AG10803 (cell line): ENCODE measurements at places on chromosomes 3 and 15.

DNA sequence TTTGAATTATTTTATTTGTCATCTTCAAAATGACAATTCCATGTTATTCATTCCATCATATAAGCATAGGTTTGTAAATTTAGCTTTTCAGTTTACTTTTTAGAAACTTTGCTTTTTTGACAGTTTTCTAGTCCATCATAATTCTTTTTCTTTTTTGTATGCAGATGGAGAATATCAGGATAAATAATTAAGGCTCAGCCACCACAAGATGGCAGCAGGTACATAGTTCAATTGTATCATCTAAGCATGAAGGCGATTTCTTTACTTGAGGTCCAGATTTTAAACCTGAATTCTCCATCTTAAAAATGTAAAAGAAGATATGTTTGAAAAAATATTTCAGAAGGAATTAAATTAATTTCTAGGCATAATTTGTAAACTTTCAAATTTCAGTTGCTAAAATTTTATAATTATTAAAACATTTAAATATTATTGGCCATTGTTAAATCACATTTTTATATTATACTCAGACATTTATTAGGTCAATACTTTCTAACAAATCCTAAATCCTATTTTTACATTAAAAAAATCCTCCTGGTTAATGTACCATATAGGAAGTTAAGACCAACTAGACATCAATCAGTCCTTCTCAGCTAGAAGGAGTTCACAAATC lies 15.1 kb downstream of the PLSCR5 start:
- DNase-seq = peak; percentile 54

- DNase-seq = no peak
These were observed 33.4 kb upstream of the RAB6B start for GRCh38 chr3:133928903-133929607.

- DNase-seq = no peak
These were observed 3.5 kb upstream of the GPR87 start for GRCh38 chr3:151320131-151320530.

GRCh38 chr15:29678504-29679034 lies 143.7 kb downstream of the TJP1 start:
- no peak for DNase-seq

DNA sequence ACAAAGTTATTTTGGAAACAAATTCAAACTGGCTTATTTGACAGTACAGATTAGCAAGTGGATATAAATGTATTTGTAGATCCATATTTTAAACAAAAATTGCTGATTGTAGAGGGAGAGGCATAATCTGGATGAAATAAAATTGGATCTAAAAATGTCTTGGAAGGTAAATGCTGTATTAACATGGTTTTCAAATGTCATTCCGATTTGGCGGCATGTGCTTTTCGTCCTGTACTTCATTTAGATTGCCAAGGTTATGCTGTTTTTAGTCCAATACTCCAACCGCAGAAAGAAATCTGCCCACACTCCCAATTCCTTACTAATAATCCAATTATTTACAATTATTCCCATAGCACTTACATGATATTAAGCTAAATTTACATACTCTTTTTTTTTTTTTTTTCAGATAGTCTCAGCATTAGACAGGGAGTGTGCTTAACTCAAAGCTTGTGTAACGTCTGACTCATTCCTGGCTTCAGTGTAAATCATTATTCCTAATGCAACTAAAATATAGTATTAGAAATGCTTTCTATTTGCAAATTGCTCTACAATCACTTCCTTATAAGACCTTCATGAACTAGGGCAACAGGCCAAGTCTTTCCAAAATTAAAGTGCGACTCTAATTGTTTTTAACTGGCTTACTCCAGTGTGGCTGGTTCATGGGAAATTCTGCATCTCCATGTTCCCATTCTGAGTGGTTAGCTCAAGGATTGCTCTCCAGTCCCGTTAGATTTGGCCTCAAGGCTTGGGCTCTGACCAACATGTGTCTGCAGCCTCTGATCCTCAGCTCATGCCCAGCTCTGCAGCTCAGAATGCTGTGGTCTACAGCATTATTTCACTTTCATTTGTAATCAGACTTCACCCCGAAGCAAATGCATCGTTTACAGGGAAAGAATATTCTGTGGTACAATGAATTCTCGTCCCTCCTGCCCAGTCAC lies 103.9 kb downstream of the FBN1 start:
- peak; percentile 91 for DNase-seq

GRCh38 chr3:32403663-32404062 lies 12.0 kb downstream of the CMTM7 start:
- DNase-seq = no peak

- peak; percentile 54 for DNase-seq
These were observed 21.9 kb downstream of the FEM1B start for GRCh38 chr15:68299436-68299835.

GRCh38 chr3:48563382-48563918 lies at the start of gene UCN2:
Gene UCN2, minus strand, starts transcription at chr3:48563781. Its CDS starts 657 bp downstream, at chr3:48563124.
- peak; percentile 32 for DNase-seq

DNA sequence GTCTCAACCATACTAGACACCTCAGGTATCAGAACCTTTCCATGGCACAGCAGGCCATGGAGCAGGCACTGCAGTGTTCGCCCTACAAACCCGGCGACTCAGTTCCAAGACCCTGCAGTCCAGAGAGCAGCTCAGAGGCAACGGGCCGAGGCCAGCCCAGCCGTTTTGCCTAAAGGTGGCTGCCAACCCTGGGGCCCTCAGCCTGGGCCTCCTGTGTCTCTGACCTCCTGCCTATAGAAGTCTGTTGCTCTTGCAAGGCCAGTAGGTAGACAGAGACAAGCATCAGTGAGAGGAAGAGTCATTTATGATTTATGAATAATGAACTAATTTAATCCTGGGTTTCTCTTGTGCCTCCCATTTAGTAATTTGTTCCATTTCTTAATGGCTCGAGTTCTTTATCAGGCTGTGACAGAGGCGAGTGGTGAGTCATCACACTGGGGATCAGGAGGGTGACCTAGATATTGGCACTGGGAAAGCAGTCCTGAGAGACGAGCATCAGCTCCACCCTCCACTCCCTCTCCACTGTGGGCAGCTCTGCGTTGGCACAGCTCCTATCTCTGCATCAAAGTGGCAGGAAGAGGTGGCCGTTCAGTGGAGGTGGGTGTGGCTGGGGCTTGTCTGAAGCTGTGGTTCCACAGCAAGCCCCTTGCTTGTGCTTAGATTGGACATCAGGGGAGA lies 79.8 kb downstream of the ABHD5 start:
- peak; percentile 32 for DNase-seq

DNA sequence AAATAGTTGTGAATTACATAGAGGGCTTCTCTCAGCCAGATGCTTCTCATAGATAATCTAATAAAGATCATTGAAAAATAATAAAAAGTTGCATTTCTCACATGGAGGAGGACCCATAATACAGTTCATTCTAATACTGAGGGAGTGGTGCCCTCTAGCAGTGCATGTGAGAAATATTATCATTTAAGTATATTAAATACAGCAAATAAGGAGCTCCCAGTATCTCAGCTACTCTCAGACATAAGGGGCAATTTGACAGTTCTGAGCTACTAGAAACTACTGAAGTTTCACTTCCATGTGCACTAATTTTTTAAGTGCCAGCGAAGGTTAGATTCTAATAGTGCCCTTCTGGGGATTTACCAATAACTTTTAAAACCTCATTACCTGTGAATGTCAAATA lies 188.3 kb downstream of the IL5RA start:
- DNase-seq = no peak

- DNase-seq = peak; percentile 83
These were observed 415.7 kb upstream of the THBS1 start for GRCh38 chr15:39165020-39165706.

GRCh38 chr3:160929595-160929994 lies 173.6 kb downstream of the PPM1L start:
- DNase-seq = peak; percentile 12

GRCh38 chr15:38991126-38991525 lies 426.5 kb upstream of the RASGRP1 start:
- DNase-seq = peak; percentile 82

- peak; percentile 72 for DNase-seq
These were observed 41.5 kb downstream of the ADGRG7 start for GRCh38 chr3:100650651-100651619.

DNA sequence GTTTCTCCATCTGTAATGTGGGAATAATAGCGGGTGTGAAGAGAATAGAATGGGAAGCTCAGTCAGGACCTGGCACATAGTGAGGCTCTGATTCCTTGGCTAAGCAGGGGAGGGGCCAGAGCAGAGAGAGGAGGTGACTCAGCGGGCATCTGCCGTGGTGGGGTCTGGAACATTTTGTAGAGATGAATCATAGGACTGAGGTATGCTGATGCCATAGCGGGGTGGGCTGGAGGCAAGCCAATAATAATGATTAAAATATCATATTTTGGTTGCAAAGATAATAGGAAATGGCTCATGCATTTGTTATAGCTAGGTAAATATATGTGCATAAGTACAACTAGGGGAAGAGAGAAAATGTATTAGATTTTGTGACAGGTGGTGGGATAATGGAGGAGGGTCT lies 11.2 kb downstream of the TGM4 start:
- peak; percentile 88 for DNase-seq

DNA sequence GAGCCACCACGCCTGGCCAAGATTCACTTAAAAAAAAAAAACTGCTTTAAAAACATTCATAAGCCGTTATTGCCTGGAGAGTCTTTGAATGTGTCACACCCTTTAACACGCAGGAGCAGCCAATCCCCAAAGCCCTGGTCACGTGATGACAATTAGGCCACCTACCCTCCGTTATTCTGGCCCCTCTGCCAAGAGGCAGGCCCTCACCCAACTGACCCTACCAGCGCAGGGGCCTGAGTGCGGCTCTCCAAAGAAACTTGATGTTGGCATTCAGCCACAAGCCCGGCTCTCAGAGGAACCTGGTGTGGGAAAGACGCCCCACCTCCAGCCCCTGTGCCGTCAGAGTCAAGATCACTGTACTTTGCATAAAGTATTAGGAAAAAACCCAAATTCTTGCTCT lies 11.6 kb upstream of the MUC4 start:
- DNase-seq = no peak

- peak; percentile 75 for DNase-seq
These were observed 56.4 kb upstream of the ARRDC4 start for GRCh38 chr15:97903971-97904572.

DNA sequence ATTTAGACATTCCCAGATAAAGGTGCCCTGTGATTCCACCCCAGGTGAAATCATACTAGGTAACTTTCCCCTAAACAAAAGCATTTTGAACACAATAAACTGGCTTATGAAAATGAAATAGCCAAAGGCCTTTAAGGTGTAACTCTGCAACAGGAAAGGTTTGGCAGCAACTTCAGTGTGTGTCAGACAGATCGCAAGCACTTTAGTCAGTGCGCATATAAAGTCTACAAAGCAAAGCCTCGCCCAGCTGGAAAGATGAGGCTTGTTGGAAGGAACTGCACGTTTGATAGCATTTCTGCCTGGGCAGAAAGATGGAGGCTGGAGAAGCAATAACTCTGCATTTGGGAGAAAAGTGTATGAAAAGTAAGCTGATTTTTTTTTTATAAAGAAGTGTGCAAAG lies 57.9 kb downstream of the PRICKLE2 start:
- DNase-seq = no peak

DNA sequence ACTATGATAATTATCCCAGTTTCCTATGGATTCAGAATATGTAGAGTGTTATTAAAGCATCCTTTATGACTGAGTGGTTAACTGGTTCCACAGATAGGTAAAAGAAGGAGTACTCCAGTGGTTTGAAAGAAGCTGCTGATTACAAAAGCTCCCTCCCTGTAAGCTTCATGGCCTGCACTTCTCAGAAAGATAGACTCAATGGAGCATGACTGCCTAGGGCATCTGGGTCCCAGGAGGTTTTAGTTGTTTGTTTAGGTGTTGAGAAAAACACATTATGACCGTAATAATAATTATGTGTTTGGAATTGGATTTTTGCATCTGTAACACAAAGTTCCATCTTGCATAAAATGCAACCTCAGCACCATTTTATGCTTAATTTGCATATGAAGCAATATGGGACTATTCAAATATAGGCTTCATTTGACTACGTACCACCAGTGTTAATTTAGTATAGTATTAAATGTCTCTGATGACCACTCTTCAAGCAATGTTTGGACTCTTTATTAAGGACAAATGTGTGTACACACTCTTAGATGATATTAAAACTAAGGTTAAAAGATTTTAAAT lies 121.1 kb downstream of the ROBO2 start:
- DNase-seq = no peak

- DNase-seq = no peak
These were observed 95.3 kb downstream of the SLC9A9 start for GRCh38 chr3:143753006-143753405.

DNA sequence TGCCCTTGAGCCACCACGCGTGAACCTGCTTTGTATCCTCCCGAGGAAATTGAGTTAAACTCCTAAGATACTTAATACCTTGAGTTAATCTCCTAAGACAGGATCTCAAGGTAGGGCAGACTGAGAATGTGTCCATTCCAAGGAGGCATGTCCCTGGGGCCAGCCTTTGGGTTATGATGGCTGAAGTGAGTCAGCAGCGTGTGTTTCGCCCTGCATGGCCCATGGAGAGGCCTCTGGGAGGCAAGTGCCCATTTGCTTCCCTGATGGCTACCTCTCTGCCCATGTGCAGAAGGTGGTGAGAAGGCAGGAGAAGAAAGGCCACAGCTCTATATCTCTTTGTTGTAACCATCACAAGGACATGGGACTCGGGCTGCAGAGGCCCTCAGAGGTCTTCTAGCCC lies 36.7 kb upstream of the LIMD1 start:
- DNase-seq = no peak

GRCh38 chr15:39591896-39592315 lies 11.0 kb downstream of the THBS1 start:
- DNase-seq = peak; percentile 82

DNA sequence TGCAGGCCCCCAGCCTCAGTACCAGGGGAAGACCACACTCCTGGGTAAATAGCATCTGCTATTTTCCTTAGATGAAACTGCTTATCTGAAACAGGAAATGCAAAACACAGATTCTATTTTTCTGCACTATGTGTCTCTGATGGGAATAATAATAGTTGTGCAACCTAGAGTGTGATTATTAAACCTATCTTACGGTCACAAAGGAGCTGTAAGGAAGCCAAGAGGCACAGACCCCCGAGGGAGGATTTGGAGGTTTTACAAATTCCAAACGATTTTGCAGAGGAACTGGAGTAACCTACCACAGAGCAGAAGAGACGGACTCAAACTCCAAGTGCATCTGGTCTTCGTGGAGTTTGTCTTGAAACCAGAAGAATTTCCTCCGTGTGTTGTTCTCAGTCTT lies 14.1 kb upstream of the APOD start:
- DNase-seq = no peak

- DNase-seq = no peak
These were observed 322.1 kb downstream of the THSD4 start for GRCh38 chr15:71437404-71437803.

- no peak for DNase-seq
These were observed 71.4 kb downstream of the SMAD3 start for GRCh38 chr15:67136802-67137201.

- DNase-seq = no peak
These were observed 40.2 kb downstream of the RASGRF1 start for GRCh38 chr15:79050341-79050740.

- no peak for DNase-seq
These were observed 56.7 kb upstream of the SNRPA1 start for GRCh38 chr15:101351736-101352135.

DNA sequence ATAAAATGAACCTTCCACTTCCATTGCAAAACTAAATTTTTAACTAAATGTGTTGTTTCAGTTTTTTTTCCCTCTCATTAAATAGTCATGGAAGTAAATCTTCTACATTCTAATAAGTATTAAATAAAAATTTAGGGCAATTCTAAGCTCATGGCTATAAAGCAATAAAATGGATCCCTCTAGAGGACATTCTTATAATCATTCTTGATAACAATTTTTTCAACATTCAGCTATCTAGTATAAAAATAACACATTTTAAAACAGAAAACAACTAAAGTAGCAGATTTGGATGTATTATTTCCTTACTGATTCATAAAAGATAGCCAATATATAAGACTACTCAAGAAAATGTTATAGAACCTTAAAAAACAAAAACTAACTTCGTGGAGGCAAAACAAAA lies 393.1 kb downstream of the PLOD2 start:
- no peak for DNase-seq
